Hematopoietic multipotent progenitor cell treated with erythropoietin and hydrocortisone succinate and interleukin-3 and kit ligand, for 4 days (in vitro differentiated cells): ENCODE measurements at places on chromosomes 12 and 14.
A peak's percentile ranks its signal among the peaks of the same experiment; 100 is the strongest.

DNA sequence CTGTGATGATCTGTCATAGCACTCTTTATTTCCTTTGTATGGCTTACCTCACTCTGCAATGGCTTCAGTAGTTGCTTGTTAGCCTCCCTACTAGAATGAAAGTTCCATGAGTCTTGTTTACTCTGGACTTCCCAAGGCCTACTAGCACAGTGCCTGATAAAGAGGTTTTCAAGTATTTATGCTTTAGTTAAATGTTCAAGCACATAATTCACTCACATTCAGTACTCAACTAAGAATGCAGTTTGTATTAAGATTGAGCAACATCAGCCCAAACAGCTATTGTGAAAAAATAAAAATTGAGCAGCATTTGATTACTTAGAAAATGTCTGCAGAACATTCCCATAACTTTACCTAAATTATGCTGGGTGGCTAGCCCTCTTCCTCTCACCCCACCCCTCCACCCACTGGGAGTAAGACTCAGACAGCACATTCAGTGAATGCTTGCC is 158.9 kb upstream of the AMIGO2 start:
- no peak for DNase-seq

DNA sequence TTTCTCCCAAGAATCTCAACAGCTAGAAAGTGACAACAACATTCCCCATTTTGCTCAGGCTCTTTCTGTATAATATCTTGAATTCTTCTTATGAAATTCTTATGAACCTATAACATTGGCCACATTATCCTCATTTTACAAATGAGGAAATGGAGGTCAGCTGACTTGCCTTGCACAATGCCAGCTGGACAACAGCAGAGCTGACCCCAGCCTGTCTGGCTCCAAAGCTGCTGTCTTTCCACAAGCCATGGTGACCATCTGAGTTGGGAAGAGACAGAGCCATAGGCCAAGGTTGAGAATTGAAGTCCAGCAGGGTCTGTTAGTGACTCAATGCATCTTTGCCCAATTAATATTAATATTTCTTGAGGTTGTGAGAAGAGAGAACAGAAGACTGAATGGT is 87.3 kb downstream of the KSR2 start:
- DNase-seq, result no peak

- no peak for DNase-seq
These were observed 320.1 kb upstream of the RTL1 start for GRCh38 chr14:101223561-101224162.

- DNase-seq, result peak; percentile 0
These were observed 1091.8 kb upstream of the ATXN7L3B start for GRCh38 chr12:73445658-73446324.

DNA sequence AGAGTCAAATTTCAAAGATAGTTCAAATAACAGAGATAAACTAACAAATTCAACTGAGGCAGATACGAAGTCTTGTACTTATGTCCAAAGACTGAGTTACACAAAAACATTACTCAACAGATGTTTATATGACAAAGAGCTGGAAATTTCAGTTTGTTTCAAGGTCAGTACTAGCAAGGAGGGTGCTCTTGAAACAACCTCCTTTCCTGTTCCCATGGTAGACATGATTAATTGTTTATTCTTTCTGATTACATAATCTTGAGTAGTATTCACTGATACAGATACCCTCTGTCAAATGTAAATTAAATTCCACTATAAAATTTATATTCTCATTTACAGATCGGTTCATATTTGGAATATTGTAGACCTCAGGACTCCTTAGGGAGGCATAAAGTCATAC is 23.4 kb downstream of the TSPAN8 start:
- no peak for DNase-seq

DNA sequence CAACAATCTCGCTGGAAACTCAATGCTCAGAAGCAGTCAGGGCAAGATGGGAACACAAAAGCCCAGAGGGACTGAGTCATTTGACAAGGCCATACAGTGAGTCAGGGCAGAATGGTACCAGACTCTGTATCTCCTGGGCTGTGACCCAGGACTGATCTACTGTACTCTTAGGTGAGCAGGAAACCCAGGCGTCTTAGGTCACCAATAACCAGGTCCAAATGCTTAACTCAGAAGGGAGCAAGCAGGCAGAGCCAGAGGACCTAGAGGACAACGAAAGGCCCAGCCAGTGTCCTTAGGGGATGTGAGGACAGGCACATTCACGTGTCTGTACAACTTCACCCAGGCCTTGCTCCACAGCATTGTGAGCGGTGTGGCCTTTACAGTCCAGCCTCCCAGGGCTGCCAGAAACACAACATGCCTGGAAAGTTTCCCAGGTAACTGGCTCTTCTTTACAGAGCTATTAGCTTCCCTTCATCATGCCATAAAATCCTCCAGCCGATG is 69.9 kb downstream of the ARL6IP4 start:
- no peak for DNase-seq

- DNase-seq, result no peak
These were observed 3.8 kb upstream of the B3GNT4 start for GRCh38 chr12:122199484-122200355.
